CD8-positive, alpha-beta memory T cell (primary cell): ENCODE measurements at places on chromosomes 4 and X. TPM values are rescaled to one million over a fixed set of nuclear protein-coding genes. Genes with fewer than 3 reads are reported as not detected.

DOK7 gene
- total RNA-seq, result not detected

GAGE12H gene
- total RNA-seq, result not detected

MTNR1A gene
- total RNA-seq, result not detected

EDNRA gene
- total RNA-seq, result not detected

NOA1 gene
- total RNA-seq, result 22.0 TPM

ZNF711 gene
- total RNA-seq, result 0.07 TPM

CENPVL1 gene
- total RNA-seq, result not detected

GAGE12C gene
- not detected for total RNA-seq

CTAG1A gene
- not detected for total RNA-seq

NUDT11 gene
- total RNA-seq, result 2.0 TPM

KLHL8 gene
- total RNA-seq, result 15.8 TPM

FAM241A gene
- 7.4 TPM for total RNA-seq

PLAC8 gene
- 19.7 TPM for total RNA-seq

SPACA5B gene
- not detected for total RNA-seq

ADGRG2 gene
- total RNA-seq, result not detected

GSX2 gene
- not detected for total RNA-seq

TBX22 gene
- total RNA-seq, result not detected

CLDN2 gene
- total RNA-seq, result not detected

PTCHD1 gene
- total RNA-seq, result not detected
